ENCODE measurements at places on chromosomes 5 and 9.

DNA sequence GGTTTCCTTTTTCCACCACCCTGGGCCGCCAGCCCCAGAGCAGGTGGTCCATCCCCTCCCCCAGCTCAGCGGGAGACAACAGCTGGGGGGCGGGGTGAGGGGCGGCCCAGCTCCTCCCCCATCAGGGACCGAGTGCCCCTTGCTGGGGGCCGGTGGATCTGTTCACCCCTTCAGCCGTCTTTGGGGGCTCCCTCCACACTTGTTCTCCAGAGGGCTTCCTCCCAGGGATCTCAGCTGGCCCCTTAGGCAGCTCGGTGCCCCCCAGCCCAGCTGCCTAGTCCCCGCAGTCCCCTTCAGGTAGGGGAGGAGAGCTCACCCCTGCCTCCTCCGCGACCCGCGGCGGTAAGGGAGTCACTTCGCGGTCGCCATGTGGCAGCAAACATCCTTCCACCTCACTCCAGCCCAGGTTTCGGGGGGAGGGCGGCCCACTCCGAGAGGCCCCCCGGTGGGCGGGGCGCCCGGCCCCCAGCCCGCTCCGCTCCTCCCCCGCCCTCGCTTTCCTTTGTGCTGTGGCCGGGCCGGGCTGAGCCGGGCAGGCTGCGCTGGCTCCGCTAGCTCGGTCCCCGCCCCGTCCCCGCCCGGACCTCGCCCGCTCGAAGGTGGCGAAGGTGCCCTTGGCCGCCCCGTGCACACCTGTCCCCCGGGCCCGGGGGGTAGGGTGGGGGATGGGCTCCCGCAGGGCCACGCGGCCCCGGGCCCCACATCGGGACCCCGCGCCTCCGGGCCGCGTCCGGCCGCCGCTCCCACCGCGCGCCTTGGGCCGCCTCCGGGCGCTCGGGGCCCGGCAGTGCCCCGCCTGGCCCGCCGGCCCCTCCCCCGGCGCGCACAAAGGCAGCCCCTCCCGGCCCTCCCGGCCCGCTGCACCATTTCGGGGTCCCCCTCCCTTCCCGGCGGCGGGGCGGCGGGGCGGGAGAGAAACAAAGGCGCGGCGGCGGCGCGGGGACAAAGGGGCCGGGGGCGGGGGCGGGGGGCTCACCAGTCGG, 683 bp downstream of the DBN1 start:
- DNase-seq = no peak

DNA sequence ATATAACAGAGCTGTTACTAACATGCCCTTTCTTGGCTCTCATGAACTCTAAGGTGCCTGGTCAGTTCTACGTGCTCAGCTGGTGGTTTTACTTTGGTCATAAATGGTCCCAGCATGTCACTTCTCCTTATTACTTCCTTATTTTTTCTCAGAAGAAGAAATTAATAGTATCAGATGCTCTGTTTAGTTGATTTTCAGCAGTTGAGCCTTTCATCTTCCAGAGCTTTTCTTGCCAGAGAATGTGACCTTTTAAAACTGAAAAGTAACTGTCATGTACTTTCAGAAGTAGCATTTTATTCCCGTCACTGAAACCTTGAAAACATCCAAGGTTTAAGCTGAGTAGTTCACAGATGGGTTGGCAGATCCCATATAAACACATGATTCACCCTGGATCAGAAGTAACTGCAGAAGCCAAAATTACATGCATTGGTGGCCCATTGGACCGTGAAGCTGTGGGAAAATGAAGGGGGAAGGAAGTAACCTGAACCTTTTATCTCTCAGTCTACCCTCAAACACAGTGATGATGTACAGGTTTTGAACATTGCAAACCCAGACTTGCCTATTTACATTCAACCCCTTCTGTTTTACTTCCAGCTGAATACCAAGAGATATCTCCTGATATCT, 50.5 kb downstream of the HACD4 start:
- peak; percentile 22 for DNase-seq

DNA sequence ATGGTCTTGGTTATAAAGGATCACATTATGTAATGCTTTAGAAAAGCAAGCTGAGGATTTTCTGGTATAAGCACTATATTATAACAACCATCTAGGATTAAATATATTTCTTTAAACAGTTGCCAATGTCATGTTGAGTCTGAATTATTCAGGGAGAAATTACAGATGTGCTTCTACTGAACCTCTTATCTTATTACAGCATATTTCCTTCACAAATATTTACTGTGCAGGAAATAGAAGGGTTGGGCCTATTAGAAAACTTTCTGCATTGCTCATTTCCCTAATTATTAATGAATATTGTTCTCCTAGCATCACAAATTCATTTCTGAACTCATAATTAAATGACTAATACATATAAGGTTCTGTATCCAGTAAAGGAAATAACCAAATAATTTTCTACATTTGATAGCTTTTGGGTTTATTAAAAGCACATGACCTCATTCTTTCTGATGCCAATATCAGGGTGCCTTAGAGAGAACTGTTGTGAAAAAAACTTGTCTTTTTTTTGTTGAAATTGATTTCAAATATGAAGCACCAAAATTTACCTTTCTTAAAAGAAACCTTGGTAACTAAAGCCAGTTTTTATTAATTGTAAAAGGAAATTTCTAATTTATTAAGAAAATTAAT, 476.8 kb upstream of the PTGER4 start:
- DNase-seq = no peak

GRCh38 chr9:81772144-81772543, 82.8 kb upstream of the TLE1 start:
- no peak for DNase-seq

- DNase-seq = peak; percentile 28
These were observed 12.0 kb downstream of the INIP start for GRCh38 chr9:112705768-112706427.

GRCh38 chr5:115810761-115811160, 5.7 kb downstream of the CDO1 start:
- no peak for DNase-seq

DNA sequence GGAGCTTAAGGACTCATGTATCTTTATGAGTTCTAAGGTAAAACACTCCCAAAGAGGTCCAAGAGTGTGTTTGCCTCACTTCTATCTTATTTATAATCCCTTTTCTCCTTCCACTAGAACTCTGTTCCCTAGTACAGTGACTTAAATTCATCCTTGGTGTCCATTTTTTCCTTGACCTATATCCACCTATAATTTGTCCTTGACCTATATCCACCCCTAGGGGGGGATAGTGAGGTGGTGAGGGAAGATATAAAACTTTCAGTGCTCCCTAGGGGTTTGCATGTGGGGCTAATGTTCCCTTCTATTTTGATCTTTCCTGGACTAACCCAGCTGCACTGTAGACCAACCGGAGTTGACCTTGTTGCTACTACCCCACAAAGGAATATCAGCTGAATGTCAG, 83.5 kb upstream of the GNAQ start:
- DNase-seq = no peak

GRCh38 chr9:3244963-3245653, 280.7 kb downstream of the RFX3 start:
- DNase-seq = no peak

DNA sequence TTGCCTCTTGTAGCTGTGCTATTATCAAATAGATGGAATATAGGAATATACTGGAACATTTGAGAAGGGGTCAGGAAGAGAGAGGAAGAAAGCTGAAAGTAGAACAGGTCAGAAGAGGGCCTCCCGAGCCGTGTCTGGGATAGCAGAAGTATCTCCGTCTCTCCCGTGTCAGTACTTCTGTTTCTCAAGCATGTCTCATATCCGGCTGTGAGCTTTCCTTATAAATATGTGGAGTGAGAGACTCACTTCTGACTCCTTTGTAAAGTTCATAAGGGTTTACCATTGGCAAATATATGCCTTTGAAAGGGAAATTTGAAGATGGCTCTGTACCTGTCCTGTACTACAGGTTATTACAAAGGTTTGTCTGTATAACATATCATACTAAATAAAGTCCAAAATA, 50.3 kb downstream of the MOCS2 start:
- DNase-seq = no peak

DNA sequence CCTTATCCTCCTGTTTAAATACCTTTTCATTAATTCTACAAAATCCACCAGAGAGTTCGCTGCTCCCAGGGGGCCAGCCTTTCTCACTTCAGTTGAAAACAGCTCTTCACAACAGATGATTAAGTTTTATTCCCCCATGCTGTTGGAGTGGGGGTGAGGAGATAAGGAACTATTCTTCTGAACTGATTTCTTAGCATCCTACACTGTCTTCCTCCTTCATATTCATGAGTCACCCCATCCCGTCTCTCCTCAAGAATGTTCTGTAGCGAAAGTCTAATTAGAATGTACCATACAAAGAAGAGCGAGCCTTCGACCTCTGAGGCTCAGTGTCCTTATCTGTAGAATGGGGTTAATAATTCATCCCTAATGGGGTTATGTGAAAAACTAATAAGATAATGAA, 138.0 kb downstream of the PIK3R1 start:
- no peak for DNase-seq

GRCh38 chr5:132915681-132916080, 42.2 kb downstream of the LEAP2 start:
- no peak for DNase-seq

DNA sequence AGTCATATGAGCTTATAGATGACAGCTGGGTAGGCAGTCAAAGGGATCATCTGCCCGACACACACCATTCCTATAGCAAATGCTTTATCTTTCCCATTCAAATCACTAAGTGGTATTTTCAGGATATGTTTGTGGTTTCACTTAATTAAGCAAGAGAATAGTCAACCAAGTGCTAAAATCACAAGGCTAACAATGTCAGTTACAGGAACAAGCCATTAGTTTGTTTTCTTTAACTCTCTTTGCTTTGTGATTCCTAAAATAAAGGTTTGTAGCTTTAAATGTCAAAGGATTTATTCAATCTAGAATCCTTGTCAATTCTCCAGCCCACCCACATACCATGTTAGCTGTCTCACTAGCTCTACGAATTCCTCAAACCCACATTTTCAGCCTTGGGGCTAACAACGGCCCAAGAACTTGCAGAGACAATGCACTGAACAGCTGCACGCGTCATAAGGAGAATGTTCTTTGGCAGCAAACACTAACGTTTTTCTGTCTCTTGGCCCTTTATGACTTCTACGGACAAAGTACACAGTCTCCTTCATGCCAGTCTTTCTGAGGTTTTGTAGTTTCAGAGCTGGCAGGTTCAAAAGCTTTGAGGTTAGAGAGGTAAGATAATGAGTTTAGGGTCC, 56.6 kb downstream of the ELAVL2 start:
- DNase-seq = no peak

DNA sequence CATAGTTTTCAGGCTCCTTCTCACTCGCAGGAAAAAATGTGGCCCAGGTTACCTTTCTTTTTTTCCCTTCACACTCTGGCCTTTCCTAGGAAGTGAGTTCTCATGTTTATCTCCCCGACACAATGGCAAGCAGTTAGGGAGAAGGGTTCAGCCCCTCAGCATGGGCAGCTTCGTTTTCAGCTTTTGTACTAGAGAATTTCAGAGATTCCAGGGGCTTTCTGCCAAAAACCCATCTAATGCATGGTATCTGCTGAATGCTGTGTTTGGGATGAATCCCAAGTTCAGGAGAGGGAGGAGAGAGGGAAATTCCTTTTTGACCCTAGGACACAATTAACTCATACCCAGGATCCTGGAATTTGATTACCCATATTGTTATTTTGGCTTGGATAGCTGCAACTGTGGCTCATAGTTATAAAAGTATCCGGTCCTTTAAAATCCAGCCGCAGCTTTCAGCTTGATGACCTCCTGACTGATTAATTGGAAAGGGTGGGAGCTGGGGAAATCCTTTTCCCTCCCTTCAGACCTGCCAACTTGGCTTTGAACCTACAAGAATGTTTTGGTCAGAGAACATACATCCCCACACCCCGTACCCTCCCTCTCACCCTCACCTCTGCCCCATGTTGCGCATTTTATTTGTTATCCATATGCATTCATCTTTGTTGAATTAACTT, 78.4 kb downstream of the TMEM252 start:
- DNase-seq = no peak

DNA sequence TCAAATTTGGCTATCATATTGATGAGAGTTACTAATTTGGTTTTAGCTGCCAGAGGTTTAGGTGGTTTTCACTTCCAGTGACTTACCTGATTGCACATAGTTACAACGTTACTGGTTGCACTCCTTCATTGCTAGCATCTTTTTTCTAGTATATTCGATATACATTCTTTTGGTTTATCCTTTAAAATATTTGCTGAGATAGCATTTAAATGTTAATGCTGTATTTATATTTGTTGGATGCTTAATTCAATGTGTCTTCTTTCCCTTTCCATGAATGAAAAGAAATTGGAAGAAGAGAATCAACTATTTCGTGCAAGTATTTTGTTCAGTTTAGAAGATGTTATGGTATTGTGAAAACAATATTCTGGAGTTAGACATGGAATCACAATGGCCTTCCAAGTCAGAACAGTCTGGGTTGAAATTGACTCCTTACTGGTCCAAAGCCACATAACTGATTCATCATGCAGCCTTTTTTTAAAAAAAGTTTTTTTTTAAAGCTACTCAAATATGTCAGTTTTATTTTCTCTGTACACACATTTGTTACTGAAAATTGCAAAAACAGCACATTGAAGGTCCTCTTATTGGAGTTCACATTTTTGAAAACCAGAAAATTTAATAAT, 2.2 kb downstream of the SPIN1 start:
- no peak for DNase-seq

- DNase-seq = no peak
These were observed 39.2 kb upstream of the NKD2 start for GRCh38 chr5:969408-969839.

GRCh38 chr5:153357493-153358112, 132.9 kb upstream of the GRIA1 start:
- no peak for DNase-seq

DNA sequence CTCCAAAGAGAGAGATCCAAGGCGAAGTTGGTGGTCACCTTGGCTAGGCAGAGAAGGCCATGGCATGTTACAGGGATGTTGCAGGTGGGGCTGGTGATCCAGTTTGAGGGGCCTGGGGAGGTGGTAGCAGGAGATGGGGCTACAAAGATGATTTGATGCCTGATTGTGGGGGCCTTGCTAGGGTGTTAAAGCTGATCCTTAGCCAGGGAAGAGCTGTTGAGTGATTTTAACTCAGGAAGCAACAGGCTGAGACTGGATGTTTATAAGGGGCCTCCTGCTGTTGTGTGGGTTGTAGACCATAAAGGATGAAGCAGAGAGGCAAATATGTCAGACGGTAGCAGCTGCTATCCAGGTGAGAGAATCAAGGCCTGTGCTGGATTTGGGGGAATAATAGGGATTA, 19.0 kb upstream of the SMAD5 start:
- no peak for DNase-seq

Measured in mucosa of gallbladder (tissue), 1 donor.